GM12878 (cell line): ENCODE measurements at places on chromosomes 11 and 22. TPM values are rescaled to one million over a fixed set of nuclear protein-coding genes. Genes with fewer than 3 reads are reported as not detected.

DNA sequence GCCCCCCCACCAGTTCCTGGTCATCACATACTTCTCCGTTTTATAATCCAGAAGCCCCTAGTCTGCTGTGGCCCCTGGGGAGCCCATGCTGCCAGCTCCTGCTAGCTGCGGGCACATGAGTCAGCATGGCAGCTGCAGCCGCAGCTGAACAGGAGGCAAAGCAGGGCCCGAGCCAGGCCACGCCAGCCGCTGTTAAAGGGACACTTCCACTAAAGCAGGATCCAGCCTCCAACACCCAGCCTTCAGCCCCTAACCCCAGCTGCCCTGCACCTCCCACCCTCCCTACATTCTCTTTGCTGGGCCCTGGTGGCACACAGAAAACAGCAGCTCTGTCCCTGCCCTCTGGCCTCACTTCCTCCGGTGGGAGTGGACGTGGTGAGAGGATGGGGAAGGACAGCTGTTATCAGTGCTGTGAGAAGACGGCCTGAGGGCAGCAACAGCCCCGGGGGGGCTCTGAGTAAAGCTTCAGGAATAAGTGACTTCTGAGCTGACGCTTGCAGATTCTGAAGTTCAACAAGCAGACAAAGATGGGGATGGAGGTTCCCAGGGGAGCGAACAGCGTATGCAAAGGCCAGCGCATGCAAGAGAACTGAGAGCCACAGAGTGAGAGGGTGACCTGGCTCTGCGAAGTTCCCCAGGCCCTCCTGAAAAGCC lies 688 bp upstream of the LRRC74B start:
- no peak for DNase-seq

GRCh38 chr11:3021125-3021524 lies 29.0 kb upstream of the NAP1L4 start:
- DNase-seq = no peak

- peak; percentile 19 for DNase-seq
These were observed 2.7 kb downstream of the ZNF74 start for GRCh38 chr22:20396639-20397038.

- no peak for DNase-seq
These were observed 148.9 kb downstream of the TENM4 start for GRCh38 chr11:79291948-79292347.

DNA sequence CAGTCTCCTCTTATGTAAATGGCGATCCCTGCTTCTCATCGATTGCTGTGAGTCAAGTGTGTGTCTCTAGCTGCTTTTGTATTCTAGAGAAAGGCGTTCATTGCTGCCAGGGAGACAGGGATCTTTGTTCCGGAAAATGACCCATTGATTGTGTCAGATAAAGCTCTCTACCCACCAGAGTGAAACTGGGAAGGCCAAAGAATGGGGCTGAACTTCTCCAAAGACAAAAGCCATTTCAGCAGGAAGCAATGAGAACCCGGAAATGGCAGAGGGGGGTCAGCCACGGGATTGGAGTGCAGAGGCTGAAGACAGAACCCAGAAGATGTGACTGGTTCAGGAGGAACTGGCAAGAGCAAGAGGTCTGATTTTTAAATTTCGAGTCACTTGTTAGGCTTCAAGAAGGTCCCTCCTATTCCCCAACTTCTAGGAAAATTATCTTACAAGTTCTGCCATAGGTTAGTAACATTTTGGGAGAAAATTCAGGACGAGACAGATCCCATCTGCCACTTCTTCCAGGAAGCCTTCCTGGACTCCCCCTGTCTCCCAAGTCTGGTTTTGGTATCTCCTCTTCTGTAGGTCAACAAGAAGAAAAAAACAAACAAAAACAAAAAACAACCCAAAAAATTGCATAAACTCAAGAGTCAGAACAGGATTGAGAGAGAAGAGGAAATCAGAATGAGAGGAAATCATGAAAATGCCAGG lies 110.6 kb downstream of the NECTIN1 start:
- DNase-seq = no peak

GRCh38 chr11:70026726-70027125 lies 51.4 kb upstream of the ANO1 start:
- DNase-seq = no peak

DNA sequence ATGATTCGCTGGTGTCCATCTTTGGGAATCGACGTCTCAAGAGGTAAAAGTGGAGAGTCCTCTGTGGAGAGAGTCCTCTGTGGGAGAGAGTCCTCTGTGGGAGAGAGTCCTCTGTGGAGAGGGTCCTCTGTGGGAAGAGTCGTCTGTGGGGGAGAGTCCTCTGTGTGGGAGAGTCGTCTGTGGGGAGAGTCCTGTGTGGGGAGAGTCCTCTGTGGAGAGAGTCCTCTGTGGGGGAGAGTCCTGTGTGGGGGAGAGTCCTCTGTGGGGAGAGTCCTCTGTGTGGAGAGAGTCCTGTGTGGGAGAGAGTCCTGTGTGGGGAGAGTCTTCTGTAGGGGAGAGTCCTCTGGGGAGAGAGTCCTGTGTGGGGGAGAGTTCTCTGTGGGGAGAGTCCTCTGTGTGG lies 3.1 kb downstream of the PRDX5 start:
- no peak for DNase-seq

The P2RY2 gene
- 0.19 and 0.23 TPM in 2 replicates for total RNA-seq

The SERHL2 gene
- total RNA-seq = 0.69 and 1.0 TPM in 2 replicates
